ENCODE measurements at places on chromosomes 6 and 20. TPM values are rescaled to one million over a fixed set of nuclear protein-coding genes. Genes with fewer than 3 reads are reported as not detected.

PRSS16 gene
- 0.49 TPM for total RNA-seq

DNA sequence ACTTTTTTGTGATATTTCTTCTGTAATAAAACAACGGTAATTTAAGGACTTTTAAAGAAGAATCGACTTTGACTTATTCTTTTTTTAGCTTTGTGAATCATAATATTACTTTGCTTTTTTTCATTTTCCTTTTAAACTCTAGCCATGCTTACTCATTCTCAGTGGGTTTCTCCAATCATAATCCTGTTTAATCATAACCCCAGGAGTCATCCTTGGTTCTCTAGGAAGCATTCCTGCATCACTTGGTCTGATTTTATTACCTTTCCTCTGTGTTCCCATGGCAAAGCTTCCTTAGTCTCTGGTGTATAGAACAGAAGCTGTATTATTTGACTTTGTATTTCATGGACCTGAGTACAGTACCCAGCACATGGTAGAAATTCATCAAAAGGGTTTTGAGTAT lies 223.5 kb downstream of the CDKAL1 start:
- no peak overlapping the region for H3K4me3 ChIP-seq
- no peaks in the 10 kb centered on the region for H3K27me3 ChIP-seq
- no peaks in the 10 kb centered on the region for H3K4me1 ChIP-seq
- no peak for DNase-seq
- H3K27ac ChIP-seq, result no peak overlapping the region
- peaks cover under 1% of the 10 kb centered on the region for H3K36me3 ChIP-seq

DNA sequence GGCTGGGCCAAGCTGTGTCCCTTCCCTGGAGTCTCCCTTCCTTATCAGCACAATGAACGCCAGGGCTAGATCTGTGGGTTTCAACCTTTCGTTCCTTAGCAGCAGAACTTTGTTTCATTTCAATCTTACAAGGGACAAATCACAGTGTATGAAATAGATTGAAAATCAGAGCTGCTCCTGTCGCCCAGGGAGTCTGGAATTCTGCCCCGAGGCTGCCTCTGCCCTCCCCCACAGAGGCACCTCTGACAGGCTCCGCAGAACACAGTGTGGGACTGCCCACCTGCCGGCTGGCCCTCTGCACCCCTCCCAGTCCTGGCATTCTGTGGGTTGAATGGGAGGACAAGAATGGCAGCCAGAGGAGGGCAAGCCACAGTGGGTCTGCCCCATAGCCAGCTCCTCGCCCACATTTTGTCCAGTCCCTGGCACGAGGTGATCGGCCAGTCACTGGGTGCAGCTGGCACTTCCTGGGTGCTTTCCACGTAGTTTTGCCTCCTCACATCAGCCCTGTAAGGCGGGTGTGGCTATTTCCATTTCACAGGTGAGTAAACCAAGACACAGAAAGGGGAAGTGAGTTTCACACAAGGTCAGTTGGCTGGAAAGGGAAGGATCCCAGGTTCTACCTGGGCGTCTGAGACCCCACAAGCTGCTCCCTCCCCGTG lies 26.1 kb downstream of the MANBAL start:
- no peak for DNase-seq
- H3K4me3 ChIP-seq, result no peak overlapping the region
- H3K27ac ChIP-seq, result no peak overlapping the region
- H3K36me3 ChIP-seq, result peaks cover 23% of the 10 kb centered on the region

- no peaks in the 10 kb centered on the region for H3K36me3 ChIP-seq
- H3K27me3 ChIP-seq, result no peaks in the 10 kb centered on the region
- no peak overlapping the region for H3K4me3 ChIP-seq
- no peaks in the 10 kb centered on the region for H3K4me1 ChIP-seq
- H3K27ac ChIP-seq, result no peak overlapping the region
These were observed 121.4 kb upstream of the DST start for GRCh38 chr6:56764081-56764566.

- H3K4me3 ChIP-seq, result no peak overlapping the region
- no peaks in the 10 kb centered on the region for H3K27me3 ChIP-seq
- H3K27ac ChIP-seq, result no peak overlapping the region
- DNase-seq, result no peak
These were observed 580.4 kb downstream of the EYS start for GRCh38 chr6:65126667-65127066.

DNA sequence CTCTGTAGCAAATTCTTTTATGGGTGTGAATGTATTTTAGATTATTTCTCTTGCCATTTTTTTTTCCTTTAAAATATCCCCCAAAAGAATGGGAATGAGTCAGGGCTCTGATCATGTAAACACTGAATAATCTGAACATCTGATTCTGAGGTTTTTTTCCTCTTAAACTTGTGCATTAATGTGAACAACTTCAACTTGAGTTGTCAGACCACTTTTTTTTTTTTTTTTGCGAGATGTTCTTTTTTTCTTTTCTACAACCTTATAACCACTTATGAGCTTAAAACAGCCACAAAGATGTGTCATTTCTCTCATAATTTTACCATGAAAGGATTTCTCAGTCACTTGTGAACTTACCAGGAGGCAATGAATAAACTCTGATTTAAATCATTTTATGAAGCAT lies 85.3 kb downstream of the TBC1D7 start:
- H3K4me3 ChIP-seq, result no peak overlapping the region
- H3K4me1 ChIP-seq, result no peaks in the 10 kb centered on the region
- H3K36me3 ChIP-seq, result no peaks in the 10 kb centered on the region
- no peak for DNase-seq

DNA sequence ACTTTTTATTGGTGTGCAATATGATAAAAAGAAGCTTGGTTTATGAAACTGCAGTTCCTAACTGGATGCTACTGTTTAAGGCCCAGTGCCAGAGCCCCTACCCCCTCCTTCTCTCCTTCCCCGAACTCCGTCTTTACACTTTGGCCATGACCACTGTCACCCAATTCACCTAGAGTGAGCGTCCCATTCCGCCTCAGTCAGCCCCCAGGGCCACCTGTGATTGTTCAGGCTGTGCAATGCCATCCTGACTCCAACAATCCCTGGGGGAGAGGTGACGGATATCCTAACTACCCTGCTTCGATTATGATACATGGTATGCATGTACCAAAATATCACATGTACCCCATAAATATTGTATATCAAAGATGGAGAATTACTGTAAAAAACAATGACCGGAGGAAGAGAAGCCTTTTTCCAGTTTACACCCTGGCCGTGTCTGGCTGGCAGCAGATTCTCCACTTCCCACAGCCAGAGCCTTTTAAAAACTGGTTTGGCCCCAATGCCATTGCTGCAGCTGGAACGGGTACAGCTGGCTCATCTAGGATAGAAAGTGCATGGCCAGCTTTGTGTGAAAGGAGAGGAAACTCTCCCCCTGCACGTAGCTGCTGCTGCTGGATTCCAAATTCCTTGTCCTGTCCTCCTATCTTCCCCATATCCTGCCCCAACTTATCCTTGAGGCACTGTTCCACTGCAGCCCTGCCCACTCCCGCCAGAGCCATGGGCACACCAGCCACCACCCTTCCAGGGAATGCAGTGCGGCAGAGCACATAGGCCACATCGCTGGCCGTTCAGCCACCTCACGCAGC lies 99.7 kb downstream of the JPH2 start:
- no peak overlapping the region for H3K27ac ChIP-seq
- DNase-seq, result no peak
- H3K27me3 ChIP-seq, result no peaks in the 10 kb centered on the region
- no peaks in the 10 kb centered on the region for H3K4me1 ChIP-seq

ARFGEF3 gene
- total RNA-seq, result not detected

ARMH2 gene
- 1.8 TPM for total RNA-seq

Data from CD4-positive, CD25-positive, alpha-beta regulatory T cell (primary cell).